ENCODE measurements at places on chromosomes 16 and 17. TPM values are rescaled to one million over a fixed set of nuclear protein-coding genes. Genes with fewer than 3 reads are reported as not detected.

SCPEP1 gene
- total RNA-seq: 55.4 TPM

KRTAP9-2 gene
- not detected for total RNA-seq

- DNase-seq: no peak
Measured at GRCh38 chr16:69904495-69905170, 46.5 kb upstream of the CLEC18A start.

DNA sequence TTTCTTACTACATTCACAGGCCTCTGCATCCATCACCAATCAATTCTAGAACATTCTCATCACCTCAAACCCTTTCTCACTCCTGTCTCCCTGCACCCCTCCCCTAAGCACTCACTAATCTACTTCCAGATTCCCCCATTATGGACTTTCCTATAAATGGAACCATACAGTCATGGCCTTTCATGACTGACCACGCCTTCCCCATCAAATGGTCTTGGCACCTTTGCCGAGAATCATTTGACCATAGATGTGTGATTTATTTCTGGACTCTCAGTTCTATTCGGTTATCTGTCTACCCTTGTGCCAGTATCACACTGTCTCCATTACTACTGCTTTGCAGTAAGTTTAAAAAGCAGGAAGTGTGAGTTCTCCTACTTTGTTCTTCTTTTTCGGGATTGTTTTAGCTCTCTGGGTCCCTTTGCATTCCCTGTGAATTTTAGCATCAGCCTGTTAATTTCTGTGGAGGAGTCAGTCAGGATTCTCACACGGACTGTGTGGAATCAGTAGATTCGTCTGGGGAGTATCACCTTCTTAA, 27.5 kb downstream of the GTF3C1 start:
- no peak for DNase-seq

- no peak for DNase-seq
Measured at GRCh38 chr16:66295761-66296546, 70.5 kb upstream of the CDH5 start.

- no peak for DNase-seq
Measured at GRCh38 chr16:83669456-83669855, 138.3 kb upstream of the HSBP1 start.

GRCh38 chr16:23359092-23359760, 57.1 kb downstream of the SCNN1B start:
- no peak for DNase-seq

- DNase-seq: no peak
Measured at GRCh38 chr17:35094902-35095301, 24.8 kb downstream of the RAD51D start.

Data from right cardiac atrium (tissue), 5 donors.